Pons (tissue), 1 donor: ENCODE measurements at places on chromosomes 7 and 10.

DNA sequence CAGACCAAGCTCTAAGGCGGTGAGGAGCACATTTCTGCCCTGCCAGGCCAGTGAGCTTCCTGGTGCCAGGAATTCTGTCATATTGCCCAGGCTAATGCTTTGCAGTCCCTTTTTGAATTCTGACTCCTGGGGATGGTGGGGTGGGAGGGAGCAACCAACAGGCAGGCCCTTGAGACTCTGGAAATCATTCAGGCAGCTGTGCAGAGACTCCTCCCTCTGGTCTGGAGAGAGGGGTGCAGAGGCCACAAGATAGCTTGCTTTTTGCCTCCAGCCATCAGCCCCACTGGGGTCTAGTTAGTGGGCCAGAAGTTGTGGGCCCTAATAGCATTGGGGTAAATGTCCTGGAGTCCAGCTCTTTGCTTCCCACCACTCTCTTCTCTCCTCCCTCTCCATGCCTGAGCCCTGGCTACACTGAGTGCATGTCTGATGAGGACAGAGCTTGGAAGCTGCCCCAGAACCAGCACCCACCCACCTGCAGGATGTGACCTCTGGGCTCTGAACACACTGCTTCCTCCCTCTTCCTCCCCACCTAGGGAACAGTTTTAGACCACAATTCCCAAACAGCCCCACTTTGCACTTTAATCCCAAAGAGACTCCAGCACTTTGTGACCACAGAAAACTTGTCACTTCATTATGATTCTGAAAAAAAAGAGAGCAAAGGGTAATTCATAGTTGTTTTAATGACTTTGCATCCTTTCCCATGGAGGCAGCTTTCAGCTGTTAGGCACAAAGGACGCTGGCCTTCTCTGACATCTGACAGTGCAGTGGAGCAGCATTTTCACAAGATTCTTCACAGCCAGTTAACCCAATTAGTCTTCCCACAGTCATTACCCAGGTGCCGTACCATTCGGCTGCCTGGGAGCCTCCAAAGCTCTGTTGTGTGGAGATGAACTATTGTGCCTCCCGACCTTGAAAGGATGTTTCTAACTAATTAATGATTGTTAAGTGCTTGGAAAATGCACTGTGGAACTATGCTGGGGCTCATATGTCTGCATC is 262.5 kb downstream of the TRIL start:
- no peak for DNase-seq

- DNase-seq, result no peak
Observed at GRCh38 chr7:28725911-28726310, 232.2 kb downstream of the TRIL start.

- no peak for DNase-seq
Observed at GRCh38 chr7:46344533-46344932, 423.5 kb upstream of the IGFBP3 start.

GRCh38 chr10:49841615-49842332 is 79.7 kb upstream of the OGDHL start:
- DNase-seq, result no peak

DNA sequence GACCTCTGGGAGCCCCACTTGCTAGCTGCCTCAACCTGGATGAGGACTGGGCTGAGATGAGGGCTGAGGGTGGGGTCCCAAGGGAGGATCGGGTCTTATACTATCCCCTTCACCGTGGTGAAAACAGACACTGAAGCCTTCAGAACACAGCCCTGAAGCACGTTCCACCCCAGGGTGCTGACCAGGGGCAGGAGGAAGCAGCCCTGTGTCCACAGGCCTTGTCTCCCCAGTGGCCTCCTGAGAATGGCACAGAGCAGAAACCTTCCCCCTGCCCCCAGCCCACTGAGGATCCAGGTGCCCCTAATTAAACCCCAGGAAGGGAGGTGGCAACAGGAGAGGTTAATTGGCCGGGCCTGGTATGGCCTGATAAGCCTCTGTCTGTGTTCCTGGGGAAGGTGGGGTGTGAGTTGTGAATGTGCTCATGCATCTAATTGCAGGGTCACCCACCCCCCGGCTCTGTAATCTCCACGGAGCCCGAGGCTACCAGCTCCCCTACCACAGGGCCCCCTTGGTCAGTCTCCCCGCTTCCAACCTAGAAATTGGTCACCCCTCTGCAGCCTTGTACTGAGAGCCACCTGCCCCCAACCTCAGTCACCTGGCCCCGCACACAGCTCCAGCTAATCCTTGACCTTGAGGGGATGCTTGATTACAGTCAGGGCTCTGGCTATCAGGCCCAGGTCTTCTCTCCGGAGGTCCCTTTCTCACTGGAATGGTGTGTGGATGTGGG is 159.0 kb upstream of the UNC5B start:
- no peak for DNase-seq

DNA sequence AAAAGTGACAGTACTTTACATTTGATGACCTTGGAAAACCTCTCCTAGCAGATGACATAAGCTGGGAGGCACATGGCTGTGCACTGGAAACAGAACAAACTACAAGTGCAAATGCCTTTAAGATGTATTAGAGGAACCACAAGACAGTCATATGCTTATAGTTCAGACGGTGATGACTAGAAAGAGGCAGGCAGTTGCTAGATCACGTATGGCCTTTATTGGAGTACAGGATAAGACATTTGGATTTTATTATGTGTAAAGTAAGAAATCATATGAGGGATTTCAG is 290.0 kb downstream of the SORCS1 start:
- no peak for DNase-seq

- peak; percentile 95 for DNase-seq
Observed at GRCh38 chr7:2523941-2524807, 4.6 kb downstream of the LFNG start.

- DNase-seq, result peak; percentile 90
Observed at GRCh38 chr10:75402486-75403143, 1.1 kb upstream of the ZNF503 start.

DNA sequence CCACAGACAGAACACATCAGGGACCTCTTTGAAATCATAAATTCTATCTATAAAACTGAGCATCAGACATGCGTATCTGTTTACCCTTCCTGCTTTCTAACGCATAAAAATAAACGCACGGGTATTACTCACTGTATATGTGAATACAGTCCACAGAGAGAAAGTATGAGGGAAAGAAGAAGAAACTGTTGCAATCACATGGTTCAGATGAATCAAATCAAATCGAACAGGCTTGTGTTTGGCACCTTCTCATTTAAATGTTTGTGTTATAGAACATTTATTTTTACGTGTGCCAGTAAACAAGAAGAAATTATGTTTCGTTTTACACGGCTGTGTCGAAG is 322.0 kb downstream of the FRMD4A start:
- no peak for DNase-seq

DNA sequence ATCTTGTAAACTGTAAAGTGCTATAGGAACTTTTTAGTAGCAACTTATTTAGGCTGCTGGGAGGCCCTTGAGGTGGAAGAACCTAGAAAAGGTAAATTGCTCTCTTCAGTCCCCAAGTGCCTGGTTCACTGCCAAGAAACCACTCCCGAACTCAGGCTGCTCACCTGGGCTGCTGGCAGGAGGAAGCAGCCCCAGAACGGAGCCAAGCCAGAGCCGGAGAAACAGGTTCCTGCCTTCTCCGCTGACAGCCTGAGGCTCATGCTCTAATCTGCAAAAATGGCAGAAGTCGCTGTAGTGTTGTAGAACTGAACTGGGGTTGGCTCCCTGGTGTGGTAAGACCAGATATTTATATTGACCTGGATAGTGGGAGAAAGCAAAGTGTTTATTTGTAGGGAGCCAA is 136.0 kb downstream of the CUL2 start:
- DNase-seq, result no peak

GRCh38 chr10:124708246-124708779 is 35.9 kb downstream of the FAM53B start:
- DNase-seq, result no peak

GRCh38 chr7:99944497-99945070 is 15.2 kb upstream of the GJC3 start:
- no peak for DNase-seq

DNA sequence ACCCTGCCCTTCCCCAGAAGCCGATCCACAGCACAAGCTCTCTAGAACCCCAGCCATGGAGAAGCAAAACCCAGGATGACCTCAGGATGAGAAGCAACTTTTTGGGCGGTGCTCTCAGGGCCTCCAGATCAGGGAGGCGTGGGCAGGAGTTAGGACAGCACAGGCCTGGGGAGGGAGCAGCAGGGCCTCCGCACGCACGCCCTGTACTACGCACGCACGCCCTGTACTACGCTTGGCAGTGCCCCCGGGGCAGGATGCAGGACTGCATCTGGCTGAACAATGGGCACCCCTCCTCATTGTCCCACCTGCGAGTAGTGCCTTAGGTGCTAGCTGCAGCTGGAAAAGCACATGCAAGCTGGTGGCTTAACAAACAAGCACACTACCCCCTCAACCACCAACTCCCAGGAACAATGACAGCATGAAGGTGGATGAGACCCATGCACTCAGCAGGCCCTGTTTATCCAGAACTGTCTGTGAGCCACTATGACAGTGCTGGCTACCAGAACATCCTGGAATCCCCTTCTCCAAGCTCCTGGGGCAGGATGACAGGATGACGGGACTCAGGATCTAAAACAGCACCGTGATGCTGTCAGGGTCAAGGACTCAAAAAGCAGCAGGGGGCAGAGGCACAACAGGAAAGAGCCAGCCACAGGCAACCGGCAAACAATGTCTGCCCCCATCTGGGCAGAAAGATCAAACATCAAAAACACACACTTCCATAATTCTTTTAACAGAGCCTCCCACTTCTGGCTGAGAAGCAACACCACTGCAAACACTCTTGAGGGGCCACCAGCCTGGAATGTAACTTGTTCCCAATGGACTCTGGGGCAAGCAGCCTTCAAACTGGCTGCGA is 11.8 kb downstream of the PODXL start:
- DNase-seq, result peak; percentile 47

DNA sequence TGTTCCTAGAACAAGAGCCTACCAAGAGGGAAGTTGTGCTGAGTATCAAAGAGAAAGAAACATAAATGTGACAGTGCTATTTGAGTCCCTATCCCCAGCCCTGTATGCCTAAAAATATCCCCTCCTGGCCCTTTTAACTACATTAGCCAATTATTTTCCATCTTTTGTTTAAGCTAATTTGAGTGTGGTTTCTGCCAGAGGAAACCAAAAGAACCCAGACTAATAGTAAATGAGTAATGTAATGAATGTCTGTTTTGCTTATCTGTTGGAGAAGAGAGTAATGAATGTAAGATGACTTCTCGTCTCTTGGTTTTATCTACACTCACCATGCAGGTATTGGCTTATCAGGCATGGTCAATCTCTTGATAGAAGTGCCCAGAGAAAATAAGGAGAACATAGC is 134.4 kb upstream of the CDK1 start:
- no peak for DNase-seq

DNA sequence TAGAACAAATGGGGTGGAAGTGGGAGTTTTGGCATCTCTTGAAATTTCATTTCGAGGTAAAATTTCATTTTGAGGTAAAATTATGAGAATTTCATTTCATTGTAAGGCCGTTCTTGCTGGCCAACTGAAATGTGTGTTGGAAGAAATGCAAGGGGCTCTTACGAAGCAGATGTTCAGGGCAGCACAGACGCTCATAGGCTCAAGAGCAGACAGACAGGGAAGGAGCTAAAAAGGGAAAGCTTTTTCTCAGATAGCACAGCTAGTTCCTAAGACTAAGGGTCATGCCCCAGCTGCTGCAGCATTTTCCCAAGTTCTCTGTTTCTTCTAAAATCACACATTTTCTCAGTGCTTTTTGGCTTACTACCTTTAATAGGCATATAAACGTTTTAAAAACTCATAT is 65.1 kb upstream of the SFMBT2 start:
- DNase-seq, result peak; percentile 70
